ENCODE measurements at places on chromosomes 4 and X.

DNA sequence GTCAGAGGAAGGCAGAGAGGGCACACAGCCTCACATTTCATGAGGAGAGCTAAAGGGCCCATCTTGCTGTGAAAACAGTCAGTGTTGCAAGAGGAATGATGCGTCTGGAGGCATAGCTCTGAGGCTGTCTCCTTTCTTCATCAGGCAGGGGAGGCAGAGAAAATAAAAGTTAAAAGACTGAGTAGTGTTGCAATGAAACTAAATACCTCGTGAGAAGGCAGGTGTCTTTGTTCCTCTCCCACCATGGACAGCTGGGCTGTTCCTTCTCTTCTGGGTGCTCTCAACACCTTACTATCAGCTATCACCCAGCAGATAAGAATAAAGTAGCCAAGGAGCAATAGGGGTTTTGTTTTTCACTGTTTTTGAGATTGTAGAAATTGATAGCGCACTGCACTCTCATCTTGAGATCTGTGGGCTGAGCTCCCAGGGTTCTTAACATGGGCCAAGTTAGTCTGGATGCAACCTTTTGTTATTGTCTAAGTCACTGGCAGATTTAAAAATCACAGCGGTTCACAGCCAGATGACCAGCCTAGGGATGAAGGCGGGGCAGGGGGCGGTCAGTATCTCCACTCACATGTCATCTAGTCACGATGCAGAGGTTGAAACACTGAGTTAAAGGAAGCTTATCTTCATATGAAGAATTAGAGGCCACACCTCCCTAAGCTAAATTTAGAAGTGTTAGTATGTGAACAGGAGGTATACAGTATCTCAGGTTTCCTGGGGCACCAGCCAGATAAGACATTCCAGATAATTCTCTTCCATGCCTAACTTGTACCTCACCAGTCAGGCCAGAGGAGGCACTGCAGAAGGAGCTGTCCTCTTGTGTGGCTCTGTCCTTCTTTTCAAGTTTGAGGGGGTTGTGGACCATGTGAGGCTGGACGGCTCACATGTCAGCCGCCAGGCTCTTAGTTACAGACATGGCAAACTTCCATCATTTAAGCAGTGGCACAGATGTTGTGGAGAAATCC, 36.9 kb downstream of the PARM1 start:
- DNase-seq, result no peak

DNA sequence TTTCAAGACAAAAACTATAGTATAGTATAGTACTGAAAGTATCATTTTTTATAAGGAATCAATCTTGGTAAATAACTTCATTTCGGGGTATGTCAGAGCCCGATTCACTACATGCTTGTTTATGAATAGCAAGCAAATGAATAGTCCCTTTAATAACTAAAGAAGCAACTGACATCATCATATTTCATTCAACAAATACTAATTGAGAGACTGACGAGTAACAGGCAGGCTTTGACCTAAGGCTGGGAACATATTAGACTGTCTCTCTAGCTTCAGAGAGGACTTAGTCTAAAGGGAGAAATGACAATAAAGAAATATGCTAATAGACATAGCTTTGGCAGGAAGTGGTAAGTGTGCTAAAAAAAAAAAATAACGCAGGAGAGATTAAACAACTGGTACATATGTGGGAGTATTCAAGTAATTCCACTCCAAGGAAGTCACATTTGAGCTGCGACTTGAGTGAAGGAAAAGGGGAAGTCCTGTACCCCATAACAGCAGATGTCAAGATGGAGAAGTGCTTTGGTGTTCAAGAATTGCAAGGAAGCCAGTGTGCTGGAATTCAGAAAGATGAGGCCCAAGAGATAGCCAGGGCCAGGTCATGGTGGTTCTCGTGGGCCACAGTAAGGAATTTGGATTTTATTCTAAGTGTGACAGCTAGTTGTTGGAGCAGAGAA, 284.9 kb downstream of the FBXO8 start:
- no peak for DNase-seq

DNA sequence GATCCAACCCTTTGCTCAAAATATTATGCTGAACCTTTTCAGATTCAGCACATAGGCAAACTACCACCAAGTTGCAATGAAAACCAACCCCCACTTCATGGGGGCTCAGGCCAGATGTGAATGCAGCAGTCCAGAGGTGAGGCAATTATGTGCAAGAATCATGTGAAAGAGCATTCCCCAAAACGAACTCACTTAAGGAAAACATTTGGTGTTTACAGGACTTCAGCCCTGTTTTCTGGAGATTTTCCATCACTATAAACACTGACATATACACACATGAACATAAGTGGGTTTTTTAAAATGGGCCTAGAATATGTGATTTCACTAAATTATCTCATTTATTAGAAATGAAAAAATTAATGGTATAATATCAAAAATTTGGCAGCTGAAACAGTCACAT, 31.5 kb downstream of the BMP3 start:
- no peak for DNase-seq

DNA sequence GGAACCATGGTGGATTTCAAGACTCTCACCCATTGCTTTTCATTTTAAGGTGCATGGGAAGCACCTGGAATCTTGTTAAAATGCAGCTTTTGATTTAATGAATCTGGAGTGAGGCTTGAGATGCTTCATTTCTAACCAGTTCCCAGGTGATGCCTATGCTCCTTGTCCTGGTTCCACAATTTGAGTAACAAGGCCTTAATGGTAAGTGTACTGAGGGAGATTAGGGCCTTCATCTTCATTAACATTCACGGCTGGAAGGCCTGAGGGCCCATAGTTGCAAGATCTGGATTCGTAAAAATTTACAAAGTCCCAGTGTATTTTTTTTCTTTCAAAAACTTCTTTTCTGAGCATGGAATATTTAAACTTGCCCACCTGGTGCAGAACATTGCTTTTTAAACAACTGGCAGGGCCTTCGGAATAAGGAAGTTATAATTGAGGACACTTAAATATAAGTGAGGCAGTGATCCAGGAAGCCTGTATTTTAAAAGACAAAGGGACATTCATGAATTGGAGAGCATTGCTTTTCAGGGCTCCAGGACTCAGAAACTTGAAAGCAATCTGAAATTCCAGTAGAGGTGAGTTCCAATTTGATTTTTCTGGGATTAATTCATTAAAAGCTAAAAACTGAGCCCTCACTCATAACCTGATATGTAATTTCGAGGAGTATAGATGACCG, 77.8 kb downstream of the NPNT start:
- DNase-seq, result no peak

DNA sequence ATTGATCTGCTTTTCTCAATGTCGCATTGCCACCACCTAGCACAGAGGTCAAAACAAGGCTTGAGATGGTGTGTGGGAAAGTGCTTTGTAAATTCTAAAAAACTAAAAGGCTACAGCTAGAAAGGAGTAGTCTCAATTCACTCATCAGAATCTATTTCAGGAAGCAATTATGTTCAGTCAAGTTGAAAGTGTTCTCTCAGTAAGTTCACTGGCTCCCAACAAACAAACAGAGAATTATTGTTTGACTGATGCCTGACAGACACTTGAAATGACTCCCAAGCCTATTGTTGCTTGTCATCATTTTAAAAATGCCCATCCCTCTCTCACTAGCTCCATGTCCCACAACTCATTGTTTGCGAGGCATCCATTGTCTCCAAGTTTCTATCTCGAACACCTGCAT, 419.6 kb upstream of the CPEB2 start:
- DNase-seq, result no peak

- no peak for DNase-seq
These were observed 40.2 kb upstream of the MAGED1 start for GRCh38 chrX:51853251-51853650.
